SW480 (cell line): ENCODE measurements at places on chromosomes 5 and 9.

GRCh38 chr5:133827011-133827410 is 141.4 kb downstream of the C5orf15 start:
- DNase-seq: no peak

DNA sequence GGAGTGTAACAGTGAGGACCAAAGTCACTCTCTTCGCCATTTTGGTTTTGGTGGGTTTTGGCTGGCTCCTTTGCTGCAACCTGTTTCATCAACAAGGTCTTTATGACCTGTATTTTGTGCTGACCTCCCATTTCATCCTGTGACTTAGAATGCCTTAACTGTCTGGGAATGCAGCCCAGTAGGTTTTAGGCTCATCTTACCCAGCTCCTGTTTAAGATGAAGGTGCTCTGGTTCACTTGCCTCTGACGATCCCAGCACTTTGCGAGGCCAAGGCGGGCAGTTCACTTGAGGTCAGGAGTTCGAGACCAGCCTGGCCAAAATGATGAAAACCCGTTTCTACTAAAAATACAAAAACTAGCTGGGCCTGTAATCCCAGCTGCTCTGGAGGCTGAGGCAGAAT is 1.8 kb upstream of the CKS2 start:
- DNase-seq: no peak

DNA sequence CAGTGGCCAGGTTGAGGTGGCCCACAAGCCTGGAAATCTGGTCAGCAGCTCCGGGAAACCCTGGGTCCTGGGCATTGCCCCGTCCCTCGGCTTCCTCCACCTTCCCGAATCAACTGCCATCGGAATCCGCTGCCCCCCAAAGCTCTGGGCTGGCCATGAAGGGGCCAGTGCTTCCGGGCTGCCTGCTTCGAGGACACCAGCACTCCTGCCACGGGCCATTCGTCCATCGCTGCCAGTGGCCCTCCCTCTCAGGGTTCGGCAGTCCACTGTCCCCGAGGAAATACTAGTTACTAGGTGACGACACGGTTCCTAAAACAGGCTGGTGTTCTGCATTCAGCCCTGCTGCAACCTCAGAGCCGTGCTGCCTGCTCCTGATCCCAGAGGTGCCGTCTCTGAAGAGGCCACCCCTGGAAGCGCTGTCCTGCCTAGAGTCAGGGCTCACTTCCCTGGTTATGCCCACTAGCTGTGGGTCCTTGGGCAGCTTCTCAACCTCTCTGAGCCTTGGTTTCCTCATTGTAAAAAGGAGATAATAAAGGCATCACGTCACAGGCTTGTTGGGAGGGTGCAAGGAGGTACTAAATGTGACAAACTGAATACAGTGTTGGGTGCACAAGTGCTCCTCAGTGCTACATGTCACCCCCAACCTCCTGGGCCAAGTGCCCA is 3.5 kb upstream of the WDR5 start:
- DNase-seq: no peak

GRCh38 chr5:155850370-155850769 is 476.6 kb upstream of the SGCD start:
- no peak for DNase-seq

GRCh38 chr5:37603072-37603471 is 224.0 kb downstream of the WDR70 start:
- DNase-seq: no peak

DNA sequence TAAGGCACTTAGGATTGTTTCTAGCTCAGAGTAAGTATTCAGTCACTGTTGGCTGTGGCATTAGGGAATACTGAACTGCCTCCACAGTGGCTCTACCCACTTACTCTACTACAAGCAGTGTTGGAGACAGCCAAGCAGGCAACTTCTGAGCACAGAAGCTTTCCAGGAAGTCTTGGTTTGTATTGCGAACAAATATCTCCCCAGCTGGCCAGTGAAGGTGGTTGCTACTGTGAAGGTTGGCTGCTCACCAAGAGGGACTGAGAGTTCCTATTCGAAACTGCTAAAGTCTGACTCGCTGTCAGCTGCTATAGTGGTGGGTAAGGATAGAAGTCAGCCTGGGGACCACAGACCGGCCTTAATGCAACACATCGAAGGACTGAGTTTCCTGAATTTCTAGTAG is 319.1 kb downstream of the KIF4B start:
- no peak for DNase-seq

GRCh38 chr9:132077881-132078698 is 1.6 kb downstream of the MED27 start:
- no peak for DNase-seq

DNA sequence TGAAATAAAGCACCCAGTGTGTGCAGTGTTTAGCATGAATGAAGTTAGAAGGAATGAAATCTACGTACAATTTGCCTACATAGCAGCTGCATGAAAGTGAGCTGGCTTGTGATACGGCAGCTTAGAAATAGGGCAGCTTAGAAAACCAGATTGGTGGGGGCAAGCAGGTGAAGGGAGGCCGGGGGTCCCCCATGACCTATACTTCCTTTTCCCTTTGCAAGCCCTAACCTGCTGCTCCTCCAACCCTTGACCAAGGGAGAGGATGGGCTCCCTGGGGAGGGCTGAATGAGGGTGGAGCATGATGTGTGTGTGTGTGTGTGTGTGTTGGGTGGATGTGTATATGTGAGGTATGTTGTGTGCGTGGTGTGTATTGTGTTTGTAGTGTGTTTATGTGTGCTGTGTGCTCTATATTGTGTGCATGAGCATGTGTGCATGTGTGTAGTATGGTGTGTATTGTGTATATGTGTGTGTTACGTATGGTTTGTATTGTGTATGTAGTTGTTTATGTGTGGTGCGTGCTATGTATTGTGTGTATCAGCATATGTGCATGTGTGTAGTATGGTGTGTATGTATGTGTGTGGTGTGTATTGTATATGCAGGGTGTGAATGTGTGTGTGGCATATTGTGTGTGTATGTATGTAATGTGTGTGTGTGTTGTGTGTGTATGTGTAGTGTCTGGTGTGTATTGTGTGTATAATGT is 72.1 kb downstream of the TENT4A start:
- no peak for DNase-seq

- no peak for DNase-seq
Observed at GRCh38 chr5:151081431-151082281, 822 bp upstream of the TNIP1 start.

GRCh38 chr9:98990181-98990870 is 46.6 kb downstream of the COL15A1 start:
- no peak for DNase-seq

DNA sequence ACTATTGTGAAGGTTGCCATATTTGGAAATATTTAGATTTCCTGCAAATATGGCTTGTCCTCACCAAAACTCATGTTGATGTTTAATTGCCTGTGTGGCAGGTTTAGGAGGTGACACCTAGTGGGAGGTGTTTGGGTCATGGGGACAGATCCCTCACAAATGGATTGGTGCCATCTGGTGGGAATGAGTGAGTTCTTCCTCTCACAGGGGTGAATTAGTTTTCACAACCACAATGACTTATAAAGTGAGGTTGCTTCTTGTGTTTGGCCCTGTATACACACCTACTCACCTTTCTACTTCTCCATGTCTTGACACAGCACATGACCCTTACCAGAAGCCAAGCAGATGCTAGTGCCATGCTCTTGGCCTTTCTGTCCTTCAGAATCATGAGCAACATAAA is 41.1 kb downstream of the ISOC1 start:
- peak; percentile 27 for DNase-seq

DNA sequence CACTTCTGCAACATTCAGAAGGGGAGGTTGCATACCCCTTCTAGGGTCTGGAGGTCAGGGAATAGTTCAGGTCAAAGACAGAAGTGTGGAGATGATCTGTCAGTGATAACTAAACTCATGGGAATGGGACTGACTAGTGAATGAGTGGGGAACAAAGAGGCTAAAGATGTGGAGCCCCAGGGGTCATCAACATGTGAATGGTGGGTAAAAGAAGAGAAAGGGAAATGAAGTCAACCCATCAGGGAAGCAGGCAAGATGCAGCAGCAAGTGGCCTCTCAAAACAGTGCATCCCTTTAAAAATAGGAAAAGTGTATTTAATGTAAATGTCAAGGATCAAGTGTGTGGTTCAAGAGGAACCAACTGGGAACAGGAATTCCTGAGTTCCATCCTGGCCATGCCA is 69.9 kb downstream of the PLPPR1 start:
- DNase-seq: no peak

GRCh38 chr5:53201746-53202145 is 92.2 kb upstream of the MOCS2 start:
- DNase-seq: no peak

GRCh38 chr9:123923884-123924283 is 6.0 kb downstream of the DENND1A start:
- DNase-seq: no peak

DNA sequence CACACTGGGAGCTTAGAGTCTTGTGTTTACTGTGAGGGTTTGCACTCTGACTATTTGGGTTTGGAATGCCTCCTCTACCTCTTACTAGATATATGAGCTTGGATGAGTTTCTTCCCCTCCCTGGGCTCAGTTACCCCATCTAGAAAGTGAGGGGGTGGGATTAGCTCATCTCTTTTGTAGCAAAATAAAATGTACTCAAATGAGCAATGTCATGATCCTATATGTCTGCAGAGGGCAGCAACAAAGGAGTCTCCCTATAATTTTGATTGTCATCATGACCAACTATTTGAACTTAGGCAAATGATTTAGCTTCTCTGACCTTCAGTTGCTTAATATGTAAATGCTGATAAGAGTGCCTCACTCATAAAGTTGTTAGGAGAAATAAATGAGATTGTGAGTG is 109.0 kb downstream of the DPYSL3 start:
- DNase-seq: no peak

- peak; percentile 34 for DNase-seq
Observed at GRCh38 chr5:60677850-60678664, 21.9 kb downstream of the DEPDC1B start.

DNA sequence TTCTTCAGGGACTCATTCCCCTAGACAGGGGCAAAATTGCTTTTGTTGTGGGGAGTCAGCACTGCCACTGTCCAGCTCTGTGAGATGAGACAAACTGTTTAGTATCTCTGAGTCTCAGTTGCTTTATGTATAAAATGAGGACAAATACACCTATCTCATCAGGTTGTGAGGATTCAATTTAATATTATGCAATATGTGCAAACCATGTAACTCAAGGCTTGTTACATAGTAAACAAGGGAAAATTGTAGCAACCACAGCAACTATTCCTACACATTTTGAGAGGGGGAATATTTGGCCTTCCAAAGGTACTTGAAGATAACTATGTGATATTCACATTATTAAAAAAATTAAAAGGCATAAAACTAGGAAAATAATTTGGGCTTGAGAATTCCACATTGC is 411.9 kb upstream of the SLC30A5 start:
- no peak for DNase-seq

DNA sequence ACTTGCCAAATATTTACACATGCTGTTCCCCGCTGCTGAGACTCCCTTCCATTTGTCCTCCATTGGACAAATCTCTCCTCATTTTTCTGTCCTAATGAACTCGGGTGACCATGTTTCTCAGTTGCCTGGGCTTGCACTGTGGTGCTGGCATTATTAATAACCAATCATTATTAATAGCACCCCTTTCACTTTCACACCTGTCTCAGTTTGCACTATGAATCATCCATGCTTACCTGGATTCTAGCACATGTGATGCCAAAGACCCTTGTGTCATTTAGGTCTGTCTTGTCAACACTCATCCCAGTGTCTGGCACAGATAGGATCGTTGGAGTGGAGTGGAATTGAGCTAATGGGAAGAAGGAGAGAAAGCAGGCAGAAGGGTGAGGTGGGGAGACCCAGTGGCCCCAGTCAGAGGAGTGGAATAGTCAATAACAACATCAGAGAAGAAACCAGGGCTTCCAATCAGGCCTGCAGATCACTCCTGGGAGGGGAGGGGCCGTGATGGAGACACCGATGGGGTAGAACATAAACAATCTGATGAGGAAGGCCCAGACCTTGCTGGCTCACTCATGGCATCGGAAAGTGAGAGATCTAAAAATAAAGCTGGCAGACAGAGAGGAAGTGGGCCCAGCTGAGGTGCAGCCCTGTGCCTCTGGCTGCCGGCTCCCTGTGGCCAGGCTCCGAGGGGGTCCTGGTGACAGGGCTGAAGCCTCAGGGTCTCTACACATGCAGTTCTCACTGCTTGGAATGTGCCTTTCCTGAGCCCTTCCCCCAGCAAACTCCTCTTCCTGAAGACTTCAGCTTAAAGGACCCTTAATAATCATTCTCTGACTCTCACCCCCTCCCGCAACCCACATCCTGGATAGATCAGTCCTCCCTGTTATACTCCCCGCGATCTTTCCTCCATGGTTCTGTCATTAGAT is 33.5 kb upstream of the CRB2 start:
- DNase-seq: no peak

DNA sequence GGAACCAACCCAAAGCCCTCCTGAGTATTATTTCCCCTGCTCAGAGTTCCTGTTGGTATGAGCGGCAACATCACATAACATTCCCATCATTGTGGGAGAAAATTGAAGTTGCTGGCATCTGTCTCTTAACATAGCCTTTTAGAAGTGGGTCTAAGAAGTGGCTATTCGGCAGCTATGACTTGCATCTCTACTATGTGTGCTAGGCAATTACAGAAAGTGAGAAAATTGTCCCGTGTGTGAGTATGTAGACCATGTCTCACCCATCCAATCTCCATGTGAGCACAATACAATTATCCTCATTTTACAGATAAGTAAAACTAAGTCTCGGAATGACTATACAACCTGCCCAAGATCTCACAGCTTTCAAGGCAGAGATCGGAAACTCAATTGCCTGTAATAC is 239.4 kb upstream of the ZNF462 start:
- no peak for DNase-seq

DNA sequence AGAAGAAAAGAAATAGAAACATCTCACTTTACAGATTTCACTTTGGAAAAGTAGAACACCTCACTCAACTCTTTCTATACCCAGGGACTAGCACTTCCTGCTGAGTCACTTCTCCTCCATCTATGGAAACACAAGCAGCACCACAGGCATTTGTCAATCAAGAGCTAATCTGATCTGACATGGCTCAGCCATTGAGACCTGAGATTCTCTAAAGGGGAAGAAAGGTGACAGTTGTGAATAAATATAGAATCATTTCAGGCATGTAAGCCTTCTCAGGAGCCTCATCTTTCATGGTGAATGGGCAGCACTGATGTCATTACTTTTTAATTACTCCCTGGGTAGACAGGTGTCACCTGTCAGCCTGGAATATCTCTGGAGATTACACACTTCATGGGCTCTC is 559.8 kb downstream of the HINT1 start:
- DNase-seq: peak; percentile 10

DNA sequence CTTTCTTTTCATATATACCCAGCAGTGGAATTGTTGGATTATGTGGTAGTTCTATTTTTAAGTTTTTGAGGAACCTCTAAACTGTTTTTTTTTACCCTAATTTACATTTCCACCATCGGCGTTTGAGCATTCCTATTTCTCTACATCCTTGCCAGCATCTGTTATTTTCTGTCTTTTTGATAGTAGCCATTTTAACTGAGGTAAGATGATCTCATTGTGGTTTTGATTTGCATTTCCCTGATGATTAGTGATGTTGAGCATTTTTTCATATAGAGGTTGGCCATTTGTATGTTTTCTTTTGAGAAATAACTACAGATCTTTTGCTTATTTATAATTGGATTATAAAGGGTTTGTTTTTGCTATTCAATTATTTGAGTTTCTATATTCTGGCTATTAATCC is 71.7 kb upstream of the TNC start:
- no peak for DNase-seq

- DNase-seq: no peak
Observed at GRCh38 chr5:142063878-142064331, 44.7 kb upstream of the NDFIP1 start.
